Aorta (tissue), 5 donors: ENCODE measurements at places on chromosomes 7 and 10. TPM values are rescaled to one million over a fixed set of nuclear protein-coding genes. Genes with fewer than 3 reads are reported as not detected.

DNA sequence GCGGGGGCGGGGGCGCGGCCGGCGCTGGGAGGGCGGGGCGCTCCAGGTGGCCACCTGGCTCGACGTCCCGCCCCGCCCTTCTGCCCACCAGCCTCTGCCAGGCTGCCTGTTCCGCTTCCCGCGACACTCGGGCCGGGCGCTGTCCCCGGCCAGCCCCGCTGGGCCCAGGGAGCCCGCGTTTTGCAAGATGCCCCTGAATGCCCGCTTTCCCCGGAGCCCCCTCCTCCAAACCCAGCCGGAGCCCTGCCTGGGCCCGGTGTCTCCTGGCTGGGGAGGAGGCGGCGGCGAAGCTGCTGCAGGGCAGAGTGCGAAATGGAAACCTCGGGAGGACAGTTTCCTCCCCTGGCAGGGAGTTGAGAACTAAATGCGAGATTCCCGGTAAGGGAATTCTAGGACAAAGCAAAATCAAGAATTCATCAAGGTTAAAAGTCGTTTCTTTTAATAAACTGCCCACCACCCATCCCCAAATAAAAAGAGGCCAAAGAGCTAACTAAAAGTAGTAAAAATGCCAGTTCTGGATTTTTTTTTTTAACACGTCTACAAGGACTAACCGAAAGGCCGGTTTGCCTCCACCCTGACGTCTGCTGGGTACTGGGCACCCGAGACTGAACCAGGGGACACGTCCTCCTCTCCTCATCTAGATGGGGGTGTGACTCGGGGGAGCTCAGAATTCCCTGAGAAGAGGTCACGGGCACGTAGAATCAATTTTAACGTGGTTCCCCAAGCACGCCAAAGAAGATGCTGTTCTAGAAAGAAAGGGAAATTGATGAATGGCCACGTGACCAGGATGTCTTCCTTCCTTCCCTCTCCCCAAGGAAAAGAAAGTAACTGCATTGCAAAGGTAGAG is 200.4 kb upstream of the NFE2L3 start:
- H3K27ac ChIP-seq = no peak overlapping the region
- no peaks in the 10 kb centered on the region for H3K4me1 ChIP-seq
- no peak for DNase-seq
- H3K4me3 ChIP-seq = peak overlapping the region; percentile 65

MKI67 gene
- total RNA-seq = 1.2 TPM

SCART1 gene
- 5.4 TPM for total RNA-seq

DNA sequence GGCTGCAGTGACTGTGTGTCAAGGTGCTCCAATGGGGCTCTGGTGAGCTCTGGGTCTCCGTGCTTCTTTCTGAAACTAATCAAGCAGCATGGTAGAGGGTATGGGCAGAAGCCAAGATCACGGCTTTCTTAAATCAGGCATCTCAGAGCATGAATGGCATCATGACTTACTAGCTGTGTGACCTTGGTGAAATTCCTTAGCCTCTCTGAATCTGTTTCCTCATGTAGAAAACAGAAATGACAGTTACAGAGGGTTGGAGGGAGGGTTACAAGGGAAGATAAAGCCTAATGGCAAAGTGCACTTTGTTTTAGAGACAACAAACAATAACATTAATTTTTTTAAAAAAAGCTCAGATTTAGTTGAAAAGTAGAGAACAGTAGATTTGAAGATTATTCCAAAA is 34.9 kb downstream of the FRMPD2 start:
- no peaks in the 10 kb centered on the region for H3K27me3 ChIP-seq
- H3K27ac ChIP-seq = no peak overlapping the region
- no peak for DNase-seq
- no peak overlapping the region for H3K4me3 ChIP-seq
- no peaks in the 10 kb centered on the region for H3K4me1 ChIP-seq
- H3K36me3 ChIP-seq = no peaks in the 10 kb centered on the region

GRCh38 chr10:132784866-132785722 is 853 bp downstream of the NKX6-2 start:
- H3K36me3 ChIP-seq = peaks cover 10% of the 10 kb centered on the region
- DNase-seq = no peak
- no peak overlapping the region for H3K27ac ChIP-seq
- no peaks in the 10 kb centered on the region for H3K4me1 ChIP-seq
- peaks cover 4% of the 10 kb centered on the region for H3K27me3 ChIP-seq
- no peak overlapping the region for H3K4me3 ChIP-seq

GRCh38 chr10:13079776-13080050 is 20.2 kb upstream of the OPTN start:
- H3K4me3 ChIP-seq = no peak overlapping the region
- no peaks in the 10 kb centered on the region for H3K27me3 ChIP-seq
- DNase-seq = no peak
- H3K27ac ChIP-seq = no peak overlapping the region
- no peaks in the 10 kb centered on the region for H3K4me1 ChIP-seq

DNA sequence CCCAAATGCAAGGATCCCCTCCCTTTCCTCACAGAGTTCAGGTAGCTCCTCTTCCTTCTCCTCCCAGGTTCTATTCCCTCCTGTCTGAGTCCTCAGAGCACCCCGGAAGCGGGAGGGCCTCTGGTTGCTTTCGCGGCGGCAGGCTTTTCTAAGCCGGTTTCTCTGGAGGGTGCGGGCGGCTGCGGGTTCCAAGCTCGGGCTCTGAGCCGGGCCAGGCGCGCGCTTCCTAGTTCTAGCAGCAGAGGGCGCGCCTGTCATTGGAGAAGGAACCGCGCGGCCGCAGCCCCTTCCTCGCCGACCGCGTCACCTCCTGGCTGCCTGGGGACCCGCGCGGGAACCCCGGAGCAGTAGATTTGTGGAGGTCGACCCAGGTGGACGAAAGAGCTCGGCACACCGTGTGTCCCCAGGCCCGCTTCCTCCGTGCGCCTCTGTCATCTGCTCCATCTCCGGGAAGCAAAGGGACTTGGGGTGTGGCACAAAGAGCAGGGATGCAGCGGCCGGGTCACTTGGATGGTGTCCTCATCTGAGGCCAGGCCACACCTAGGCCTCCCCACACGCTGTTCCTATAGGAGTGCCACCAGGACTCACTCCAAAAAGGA is 389.0 kb upstream of the PODXL start:
- H3K4me3 ChIP-seq = no peak overlapping the region
- DNase-seq = peak; percentile 65
- no peaks in the 10 kb centered on the region for H3K36me3 ChIP-seq
- no peak overlapping the region for H3K27ac ChIP-seq
- peaks cover 2% of the 10 kb centered on the region for H3K4me1 ChIP-seq

DNA sequence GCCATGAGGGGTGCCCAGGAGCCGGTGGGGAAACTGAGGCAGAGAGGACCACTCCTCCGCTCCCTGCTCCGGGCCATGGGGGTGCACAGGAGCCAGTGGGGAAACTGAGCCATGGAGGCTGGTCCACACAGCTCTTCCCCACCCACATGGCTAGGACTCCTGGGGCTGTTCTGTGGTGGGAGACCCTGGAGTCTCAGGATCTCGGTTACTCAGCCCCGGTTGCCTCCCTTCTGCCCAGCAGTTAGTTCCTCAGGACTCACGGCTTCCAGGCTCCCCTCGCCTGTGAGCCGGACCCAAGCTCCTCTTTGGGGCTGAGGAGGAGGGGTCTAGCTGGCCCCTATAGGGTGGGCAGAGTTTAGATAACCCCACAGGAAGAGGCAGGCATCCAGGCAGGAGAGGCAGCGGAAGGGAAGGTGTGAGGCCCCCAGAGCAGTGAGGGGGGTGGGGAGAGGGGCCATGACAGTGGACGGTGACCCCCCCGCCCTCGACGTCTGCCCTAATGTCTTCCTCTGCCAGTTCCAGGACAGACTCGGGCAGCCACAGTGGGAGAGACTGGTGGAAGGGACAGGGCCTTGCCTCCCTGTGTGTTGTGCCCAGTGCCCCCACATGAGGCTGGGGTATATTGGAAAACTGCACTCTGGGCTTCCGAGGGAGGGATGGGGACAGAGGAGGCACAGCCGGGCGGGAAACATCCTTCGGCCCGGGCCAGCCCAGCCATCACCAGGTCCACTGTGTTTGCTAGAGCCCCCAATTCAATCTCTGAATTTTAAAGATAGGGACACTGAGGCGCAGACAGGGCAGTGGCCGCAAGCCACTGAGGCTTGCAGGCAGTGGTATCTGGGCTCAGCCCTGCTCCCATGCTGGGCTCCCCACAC is 4.3 kb downstream of the ELFN1 start:
- no peak overlapping the region for H3K27ac ChIP-seq
- H3K27me3 ChIP-seq = no peaks in the 10 kb centered on the region
- H3K4me1 ChIP-seq = no peaks in the 10 kb centered on the region
- no peaks in the 10 kb centered on the region for H3K36me3 ChIP-seq

AKR1D1 gene
- total RNA-seq = not detected

DNA sequence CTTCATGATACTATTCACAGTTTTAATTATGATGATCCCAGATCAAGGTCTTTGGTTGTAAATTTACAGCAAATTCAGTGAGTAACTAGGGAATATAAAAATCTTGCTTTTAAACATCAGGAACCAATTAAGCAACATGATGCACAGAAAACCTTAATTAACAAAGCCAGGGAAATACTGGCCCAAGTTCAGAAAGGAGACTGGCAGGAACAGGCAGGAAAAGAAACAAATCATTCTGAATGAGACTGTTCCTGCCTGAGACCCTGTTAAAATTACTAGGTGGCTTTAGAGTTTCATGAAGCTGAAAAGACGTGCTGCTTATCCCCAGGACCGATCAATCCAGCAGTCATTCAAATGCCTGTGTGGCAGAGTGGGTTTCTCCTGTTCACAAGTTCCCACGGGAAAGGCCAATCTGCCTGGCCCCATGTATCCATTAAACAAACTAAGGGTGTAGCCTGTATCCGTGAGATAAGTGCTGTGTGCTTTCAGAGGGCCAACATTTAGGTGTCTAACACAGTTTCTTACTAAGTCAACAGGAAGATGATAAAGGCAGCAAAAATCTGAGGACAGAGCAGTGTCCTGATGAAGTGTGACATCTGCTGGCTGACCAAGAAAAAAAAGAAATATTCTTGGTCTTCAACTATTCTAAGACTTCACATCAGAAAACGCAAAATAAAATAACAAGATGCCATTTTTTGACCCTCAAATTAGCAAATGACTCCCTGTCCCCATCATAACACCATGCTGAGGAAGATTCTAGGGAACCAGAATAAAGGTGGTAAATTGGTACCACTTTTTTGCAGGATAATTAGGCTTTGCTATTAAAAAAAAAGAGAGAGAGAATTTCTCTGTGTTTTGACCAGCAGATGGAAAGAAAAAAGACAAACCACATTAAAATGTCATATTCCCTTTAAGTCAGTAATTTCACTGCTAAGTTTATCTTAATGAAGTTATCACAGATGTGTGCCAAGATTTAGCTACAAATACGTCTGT is 34.2 kb downstream of the PUS7 start:
- H3K4me1 ChIP-seq = no peaks in the 10 kb centered on the region
- H3K4me3 ChIP-seq = no peak overlapping the region
- no peaks in the 10 kb centered on the region for H3K36me3 ChIP-seq
- H3K27ac ChIP-seq = no peak overlapping the region
- no peaks in the 10 kb centered on the region for H3K27me3 ChIP-seq

NUP205 gene
- 33.9 TPM for total RNA-seq

DNA sequence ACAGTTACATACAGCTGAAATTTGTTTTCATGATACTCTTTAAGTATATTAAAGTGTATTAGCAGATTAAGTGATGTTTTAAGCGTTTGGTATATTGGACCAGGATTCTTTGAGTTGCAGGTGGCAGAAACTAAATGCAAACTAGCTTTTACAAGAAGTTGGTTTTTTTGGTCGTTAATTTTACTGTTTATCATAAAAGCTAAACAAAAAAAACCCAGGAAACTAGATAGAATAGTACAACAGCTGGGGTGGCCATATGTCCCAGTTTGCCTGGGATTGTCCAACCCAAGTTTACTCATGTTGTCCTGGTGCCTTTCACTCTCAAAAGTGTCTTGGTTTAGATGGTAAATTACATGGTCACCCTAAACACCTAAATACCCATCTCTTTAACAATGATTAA is 108.7 kb downstream of the PHTF2 start:
- no peak overlapping the region for H3K27ac ChIP-seq
- H3K4me1 ChIP-seq = no peaks in the 10 kb centered on the region
- no peak for DNase-seq
- no peak overlapping the region for H3K4me3 ChIP-seq

GRCh38 chr10:56222237-56222636 is 138.8 kb downstream of the ZWINT start:
- H3K36me3 ChIP-seq = no peaks in the 10 kb centered on the region
- H3K4me3 ChIP-seq = no peak overlapping the region

GRCh38 chr7:66219805-66220204 is 14.7 kb downstream of the TPST1 start:
- H3K4me1 ChIP-seq = no peaks in the 10 kb centered on the region
- DNase-seq = no peak
- no peak overlapping the region for H3K4me3 ChIP-seq
- no peaks in the 10 kb centered on the region for H3K27me3 ChIP-seq
- no peaks in the 10 kb centered on the region for H3K36me3 ChIP-seq

DNA sequence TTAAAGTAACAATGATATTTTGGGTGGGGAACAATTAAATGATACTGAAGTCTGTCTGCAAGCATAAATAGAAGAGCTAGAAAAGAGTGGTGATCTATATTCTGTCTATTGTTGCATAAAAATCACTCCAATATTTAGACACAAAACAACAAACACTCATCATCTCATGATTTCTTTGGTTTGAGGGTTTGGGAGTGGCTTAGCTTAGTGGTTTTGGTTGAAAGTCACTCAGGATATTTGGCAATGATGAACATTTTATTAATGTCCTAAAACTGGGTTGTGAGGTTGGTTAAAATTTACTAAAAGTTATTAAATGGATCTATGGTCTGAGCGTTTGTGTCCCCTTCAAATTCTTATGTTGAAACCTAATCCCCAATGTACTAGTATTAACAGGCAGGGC is 54.7 kb upstream of the EGFR start:
- H3K4me1 ChIP-seq = no peaks in the 10 kb centered on the region
- H3K27me3 ChIP-seq = no peaks in the 10 kb centered on the region
- no peak overlapping the region for H3K27ac ChIP-seq
- no peak overlapping the region for H3K4me3 ChIP-seq
- DNase-seq = no peak

GRCh38 chr10:37314862-37315261 is 189.5 kb downstream of the ANKRD30A start:
- no peak overlapping the region for H3K27ac ChIP-seq
- DNase-seq = no peak
- H3K36me3 ChIP-seq = no peaks in the 10 kb centered on the region
- no peaks in the 10 kb centered on the region for H3K27me3 ChIP-seq
- H3K4me1 ChIP-seq = no peaks in the 10 kb centered on the region

YWHAG gene
- 121 TPM for total RNA-seq

TMEM26 gene
- 0.62 TPM for total RNA-seq

DNA sequence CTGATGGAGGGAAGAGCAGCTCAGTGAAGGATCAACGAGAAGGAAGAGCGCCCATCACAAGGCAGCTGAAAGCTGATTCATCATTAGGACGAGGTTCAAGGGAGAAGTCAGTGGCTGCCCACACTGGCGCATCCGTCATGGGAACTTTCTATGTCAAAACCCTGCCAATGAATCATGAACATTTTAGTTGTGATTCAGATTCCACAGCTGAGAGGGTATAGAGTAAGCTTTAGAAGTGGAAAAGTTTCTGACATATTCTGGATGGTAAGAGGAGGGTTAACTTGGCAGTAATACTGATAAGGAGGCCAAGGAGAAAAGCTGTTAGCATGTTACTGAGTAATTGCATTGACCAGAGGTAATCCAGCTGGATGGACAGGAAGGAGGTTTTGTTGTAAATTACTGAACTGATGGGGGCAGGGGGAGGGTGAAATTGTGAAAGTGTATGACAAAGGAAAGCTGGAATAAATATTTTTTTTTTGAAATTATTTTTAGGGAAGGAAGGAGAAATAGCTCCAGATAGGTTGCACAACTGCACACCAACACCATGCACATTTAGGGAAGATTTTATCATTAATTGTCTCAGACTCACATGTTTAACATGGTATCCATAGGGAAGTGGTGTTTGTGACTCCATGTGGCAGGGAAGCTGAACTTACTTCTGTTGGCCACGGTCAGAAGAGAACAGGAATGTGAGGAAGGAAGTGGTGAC is 78.3 kb upstream of the NRP1 start:
- H3K36me3 ChIP-seq = no peaks in the 10 kb centered on the region
- no peak overlapping the region for H3K4me3 ChIP-seq
- H3K27ac ChIP-seq = no peak overlapping the region
